Activated naive CD8-positive, alpha-beta T cell treated with anti-CD3 and anti-CD28 coated beads, Interleukin-2, amount 50 U/mL, for 16 hours (primary cell): ENCODE measurements at places on chromosomes 5 and 9.

DNA sequence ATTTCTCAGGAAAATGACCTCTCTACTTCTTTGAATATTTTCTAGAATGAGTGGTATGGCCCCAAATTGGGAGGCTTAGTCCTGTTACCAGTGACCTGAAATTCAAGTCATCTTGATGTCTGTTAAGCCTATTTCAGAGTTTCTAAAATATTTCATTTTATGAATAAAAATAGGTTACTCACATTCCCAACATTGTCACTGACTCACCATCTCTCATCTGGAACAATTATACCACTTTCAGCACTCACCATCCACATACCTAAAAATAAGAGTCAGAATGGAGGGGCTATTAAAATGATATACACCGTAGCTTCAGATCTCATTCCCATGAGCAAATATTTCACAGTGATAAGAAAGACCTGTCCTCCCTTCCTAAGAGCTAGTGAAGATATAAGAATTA, 71.8 kb downstream of the KIAA1958 start:
- no peak for DNase-seq

DNA sequence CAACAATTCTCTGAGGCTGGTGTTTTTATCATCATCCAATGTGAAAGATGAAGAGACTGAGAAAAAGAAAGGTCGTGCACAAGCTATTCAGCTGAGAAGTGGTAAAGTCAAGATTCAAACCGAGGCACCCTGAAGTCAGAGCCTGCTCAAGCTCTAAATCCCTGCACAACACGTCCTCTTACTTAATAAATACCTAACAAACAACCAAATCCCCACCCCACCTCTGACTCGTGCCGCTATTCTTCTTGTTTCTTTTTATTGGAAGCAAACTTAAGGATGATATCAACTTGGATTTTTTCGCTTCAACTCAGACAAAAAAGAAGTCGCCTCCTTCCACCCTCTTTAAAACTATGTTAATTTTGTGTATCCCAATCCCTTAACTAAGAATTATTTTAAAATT, 140.2 kb downstream of the CEP120 start:
- DNase-seq, result no peak

DNA sequence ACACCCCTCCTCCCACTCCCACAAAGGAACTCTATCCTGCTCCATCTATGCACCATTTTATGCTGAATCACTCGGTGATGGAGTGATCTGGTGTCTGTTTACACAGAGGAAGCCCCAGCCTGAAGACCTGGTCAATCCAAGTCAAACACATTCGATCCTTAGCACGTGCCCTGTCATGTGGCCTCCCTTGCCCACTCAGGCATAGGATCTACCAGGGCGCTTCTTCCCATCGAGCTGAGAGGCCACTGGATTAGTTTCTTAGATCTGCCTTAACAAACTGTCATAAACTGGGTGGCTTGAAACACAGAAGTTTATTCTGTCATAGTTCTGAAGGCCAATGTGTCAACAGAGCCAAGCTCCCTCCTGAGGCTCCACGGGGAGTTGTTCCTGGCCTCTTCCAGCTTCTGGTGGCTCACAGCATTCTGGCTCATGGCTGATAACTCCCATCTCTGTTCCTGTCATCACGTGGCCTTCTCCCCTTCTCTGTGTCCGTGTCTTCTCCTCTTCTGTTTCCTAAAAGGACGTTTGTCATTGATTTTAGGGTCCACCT, 34.2 kb downstream of the FOXI1 start:
- DNase-seq, result no peak

DNA sequence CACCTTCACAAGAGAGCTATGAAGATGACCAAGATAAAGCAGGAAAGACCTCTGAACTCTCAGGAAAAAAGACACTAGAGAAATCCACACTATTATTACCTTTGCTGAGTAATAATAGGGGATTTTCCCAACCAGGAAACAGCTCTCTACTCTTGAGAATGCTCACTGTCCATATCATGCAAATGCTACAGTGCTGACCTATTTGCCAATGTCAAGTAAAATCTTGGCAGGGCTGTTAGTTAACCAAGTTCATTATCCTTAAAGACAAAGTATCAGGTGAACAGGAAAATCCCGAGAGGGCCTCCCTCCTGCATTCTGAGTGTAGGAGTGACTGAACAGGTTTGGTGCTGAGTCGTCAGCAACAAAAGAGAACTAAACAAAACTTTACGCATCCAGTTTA, 306.6 kb downstream of the ACTL7B start:
- no peak for DNase-seq

- no peak for DNase-seq
Observed at GRCh38 chr9:128214571-128215490, 11.7 kb downstream of the DNM1 start.
